ENCODE measurements at places on chromosomes 16 and 17. TPM values are rescaled to one million over a fixed set of nuclear protein-coding genes. Genes with fewer than 3 reads are reported as not detected.

- DNase-seq = no peak
Measured at GRCh38 chr16:61274211-61274610, 762.0 kb downstream of the CDH8 start.

DNA sequence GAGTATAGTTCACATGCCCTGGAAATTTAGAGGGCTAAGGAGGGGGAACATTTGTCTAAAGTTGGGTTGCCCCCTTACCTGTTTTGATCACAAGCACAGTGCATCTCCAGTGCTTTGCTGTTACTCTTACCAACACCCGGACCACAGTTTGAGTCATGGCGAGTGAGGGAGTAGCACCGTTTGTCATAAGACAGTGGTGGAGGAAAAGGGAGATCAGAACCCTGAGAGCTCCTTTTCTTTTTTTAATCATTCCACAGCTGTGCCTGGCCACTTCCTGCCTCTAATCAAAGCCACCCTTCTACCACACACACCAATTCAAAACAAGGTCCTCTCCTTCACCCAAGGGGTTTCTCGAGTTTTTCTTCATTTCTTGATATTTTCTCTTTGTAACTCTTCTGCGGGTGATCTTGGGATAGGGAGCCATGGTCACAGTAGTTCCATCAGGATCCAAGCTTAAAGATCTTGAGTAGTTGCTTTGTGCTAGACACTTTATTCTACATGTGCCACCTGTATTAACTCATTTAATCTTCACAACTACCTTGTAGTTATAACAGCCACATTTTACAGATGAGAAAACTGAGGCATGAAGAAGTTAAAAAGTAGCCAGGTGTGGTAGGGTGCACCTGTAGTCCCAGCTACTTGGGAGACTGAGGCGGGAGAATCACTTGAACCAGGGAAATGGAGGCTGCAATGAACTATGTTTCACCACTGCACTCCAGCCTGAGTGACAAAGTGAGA lies 5.0 kb upstream of the MYL4 start:
- DNase-seq = no peak

- DNase-seq = no peak
Measured at GRCh38 chr16:69115837-69116236, 10.4 kb downstream of the HAS3 start.

DNA sequence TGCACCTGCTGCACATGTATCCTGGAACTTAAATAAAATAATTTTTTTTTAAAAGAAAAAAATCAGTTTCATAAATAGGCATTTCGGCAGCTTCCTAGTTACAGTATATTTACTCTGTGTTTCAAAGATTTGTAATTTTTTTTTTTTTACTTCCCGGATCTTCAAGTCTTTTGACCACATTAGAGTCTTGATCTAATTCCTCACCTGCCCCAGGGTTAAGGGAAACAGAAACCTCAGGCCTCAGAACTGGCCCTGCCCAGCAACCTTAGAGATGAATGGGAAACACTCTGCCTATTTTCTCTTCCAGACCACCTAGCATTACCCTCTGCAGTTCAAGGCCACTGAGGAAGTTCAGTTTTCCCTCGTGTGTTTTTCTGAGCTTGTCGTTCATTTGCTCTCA lies 304.0 kb downstream of the MAF start:
- no peak for DNase-seq

DNA sequence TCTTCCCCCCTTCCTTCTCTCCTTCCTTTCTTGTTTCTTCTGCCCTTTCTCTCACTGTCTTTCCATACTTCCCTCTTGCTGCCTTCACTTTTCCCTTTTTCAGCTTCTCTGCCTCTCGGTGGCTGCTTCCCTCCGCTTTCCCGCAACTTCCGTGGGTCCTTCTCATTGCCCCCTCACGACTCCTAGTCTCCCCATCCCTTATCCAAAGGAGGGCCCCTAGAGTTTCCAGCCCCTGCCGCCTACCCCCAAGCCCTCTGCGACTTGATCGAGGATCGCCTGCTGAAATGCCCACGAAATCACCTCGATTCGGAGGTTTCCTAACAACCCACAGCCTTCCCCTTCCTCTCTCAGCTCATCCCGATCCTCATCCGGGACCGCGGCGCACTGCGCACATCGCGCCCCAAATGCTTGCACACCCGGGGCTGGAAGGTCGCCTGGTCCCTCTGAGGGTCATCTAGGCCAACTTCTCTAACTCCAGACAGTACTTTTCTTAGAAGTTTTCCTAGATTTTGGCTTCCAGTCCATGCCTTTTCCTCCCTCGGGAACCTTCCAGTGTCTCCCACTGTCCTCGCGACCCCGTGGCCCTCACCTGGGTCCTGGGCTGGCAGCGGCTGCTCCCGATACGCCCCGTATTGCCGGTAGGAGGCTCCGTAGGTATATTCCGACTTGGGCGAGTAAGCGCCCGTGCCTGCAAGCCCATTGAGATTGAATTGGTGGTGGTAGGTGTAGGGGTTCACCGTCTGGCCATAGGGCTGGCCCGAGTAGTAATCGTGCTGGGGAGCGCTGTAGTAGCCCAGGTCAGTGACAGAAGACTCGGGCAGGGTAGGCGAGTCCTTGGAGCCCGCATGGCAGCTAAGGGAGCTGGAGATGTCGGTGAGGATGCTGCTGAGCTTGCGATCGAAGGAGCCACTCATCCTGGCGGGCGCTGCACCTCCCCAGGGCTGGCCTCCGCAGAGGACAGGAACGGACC lies 654 bp downstream of the DLX3 start:
- peak; percentile 86 for DNase-seq

- no peak for DNase-seq
Measured at GRCh38 chr17:32927201-32927723, 691 bp upstream of the TMEM98 start.

DNA sequence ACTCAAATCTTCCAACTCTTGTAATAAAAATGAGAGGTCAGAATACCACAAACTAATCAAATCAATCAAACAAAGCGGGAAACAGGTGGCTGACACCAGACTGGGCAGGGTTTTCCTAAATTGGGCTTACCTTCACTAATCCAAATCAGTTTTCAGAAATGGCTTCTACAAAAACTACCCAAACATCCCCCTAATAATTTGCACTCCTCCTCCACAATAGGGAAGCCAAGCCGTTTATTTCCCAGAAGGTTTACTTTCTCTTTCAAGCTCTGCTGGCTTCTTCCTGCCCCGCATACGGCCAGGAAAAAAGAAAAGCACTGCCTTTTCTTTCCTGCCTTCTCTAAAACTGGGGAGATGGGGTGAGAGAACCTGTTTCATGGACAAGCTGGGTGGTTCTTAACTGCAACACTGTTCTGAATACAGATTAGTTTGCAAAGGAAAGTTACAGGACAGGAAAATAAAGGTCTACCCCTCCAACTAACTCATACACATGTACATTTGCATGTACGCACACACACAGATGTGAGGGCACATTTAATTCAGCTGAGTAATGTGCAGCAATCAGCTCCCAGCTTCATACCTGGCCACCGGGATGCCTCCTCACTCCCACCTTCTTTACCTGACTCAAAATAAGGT lies 9.2 kb downstream of the STAT3 start:
- peak; percentile 45 for DNase-seq

- DNase-seq = no peak
Measured at GRCh38 chr17:4101759-4102405, 40.9 kb downstream of the ZZEF1 start.

GRCh38 chr17:60902399-60902798 lies 224.7 kb downstream of the BCAS3 start:
- no peak for DNase-seq

GRCh38 chr16:14553447-14553846 lies 76.6 kb downstream of the PARN start:
- DNase-seq = no peak

GRCh38 chr17:67689534-67690177 lies 28.1 kb upstream of the NOL11 start:
- DNase-seq = no peak

- DNase-seq = no peak
Measured at GRCh38 chr17:50563092-50563511, 2.6 kb downstream of the CACNA1G start.

- DNase-seq = no peak
Measured at GRCh38 chr16:77059446-77059845, 131.5 kb upstream of the MON1B start.

The SPN gene
- total RNA-seq = 4.0 TPM

The CALB2 gene
- not detected for total RNA-seq

The MLKL gene
- 4.8 TPM for total RNA-seq

The PRKCB gene
- 8.6 TPM for total RNA-seq

Data from lower leg skin (tissue), 4 donors.